ENCODE measurements at places on chromosomes 4 and X.

GRCh38 chr4:24802648-24803047 lies 7.3 kb downstream of the SOD3 start:
- DNase-seq, result no peak

DNA sequence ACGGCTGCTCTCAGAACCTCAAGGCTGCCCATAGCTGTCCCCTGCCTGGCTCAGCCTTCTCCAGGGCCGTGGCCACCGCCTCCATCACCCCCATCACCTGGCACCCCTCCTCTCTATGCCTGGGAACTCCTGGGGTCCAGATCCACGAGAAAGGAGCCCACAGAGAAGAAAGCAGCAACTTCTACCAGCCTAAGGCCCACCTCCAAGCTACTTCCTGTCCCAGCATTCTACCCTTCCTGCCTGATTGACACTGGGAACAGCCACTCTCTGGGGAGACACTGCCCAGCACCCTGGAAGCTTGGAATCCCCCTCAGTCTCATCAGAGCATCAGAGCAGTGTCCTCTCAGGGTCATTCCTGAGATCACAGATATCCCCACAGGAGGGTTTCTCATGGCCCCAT lies 36.9 kb upstream of the PROM1 start:
- no peak for DNase-seq

DNA sequence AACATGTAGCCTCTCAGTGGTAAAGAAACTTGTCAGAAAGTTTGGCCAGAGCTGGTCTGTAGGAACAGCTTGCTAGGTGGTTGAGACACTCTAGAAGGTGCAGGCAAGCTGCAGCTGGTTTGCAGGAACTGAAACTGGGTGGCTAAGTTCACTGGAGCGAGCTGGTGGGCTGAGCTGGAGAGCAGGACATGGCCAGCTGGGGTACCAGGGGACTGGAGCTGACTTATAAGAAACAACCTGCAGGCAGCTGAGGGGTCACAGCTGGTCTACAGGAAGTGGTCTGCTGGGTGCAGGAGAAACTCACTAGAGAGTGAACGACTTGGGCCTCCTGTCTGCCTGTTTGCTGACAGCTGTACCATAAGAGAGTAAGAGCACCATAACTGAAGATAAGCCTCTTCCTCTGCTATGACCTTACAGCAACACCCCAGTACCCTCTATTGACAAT lies 157.1 kb upstream of the LNX1 start:
- DNase-seq, result no peak

DNA sequence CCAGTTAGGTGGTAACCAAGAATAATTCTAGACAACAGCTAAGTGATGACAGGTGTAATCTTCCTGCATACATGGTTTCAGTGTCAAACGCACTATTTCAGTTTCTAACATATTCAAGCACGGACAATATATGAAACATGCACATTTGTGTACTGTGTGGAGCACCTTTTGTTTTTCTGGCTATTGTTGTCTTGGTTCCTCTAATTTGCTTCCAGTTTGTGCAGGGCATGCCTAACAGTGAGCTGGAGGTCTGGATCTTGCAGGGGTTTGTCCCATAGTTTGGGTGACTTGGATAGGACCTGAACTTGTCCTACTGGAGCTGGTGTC lies 70.5 kb upstream of the TBC1D9 start:
- no peak for DNase-seq

DNA sequence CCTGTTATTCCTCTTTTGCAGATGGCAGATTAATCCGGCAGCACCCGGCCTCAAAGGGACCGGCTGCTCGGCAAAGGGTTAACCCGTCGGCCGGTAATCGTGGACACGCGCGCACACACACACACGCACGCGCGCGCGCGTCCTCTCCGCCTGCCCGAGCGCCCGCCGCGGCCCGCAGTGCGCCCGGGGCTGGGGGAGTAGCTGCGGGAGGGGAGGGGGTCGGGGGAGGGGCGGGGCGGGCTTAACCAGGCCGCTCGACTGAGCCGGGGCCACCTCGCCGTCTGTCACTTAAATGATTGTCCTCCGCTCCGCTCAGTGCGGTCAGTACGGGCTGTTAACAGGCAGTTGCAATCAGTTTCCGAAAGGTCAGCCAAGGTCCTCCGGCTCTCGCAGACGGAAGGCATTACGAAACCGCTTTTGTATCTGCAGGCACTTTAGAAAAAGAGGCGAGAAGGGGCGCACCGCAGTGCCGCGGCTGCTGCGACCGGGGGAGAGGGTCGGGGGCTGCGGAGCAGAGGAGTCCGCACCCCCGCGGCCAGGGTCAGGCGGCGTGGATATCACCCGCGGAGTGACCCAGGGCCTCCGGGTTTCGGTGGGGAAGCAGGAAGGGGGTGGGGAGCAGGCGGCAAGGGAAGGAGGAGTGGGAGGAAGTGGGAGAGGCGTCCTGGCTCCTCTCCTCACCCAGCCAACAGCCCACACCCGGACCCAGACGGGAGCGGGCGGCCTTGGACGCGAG lies 57.3 kb upstream of the BCOR start:
- DNase-seq, result no peak

DNA sequence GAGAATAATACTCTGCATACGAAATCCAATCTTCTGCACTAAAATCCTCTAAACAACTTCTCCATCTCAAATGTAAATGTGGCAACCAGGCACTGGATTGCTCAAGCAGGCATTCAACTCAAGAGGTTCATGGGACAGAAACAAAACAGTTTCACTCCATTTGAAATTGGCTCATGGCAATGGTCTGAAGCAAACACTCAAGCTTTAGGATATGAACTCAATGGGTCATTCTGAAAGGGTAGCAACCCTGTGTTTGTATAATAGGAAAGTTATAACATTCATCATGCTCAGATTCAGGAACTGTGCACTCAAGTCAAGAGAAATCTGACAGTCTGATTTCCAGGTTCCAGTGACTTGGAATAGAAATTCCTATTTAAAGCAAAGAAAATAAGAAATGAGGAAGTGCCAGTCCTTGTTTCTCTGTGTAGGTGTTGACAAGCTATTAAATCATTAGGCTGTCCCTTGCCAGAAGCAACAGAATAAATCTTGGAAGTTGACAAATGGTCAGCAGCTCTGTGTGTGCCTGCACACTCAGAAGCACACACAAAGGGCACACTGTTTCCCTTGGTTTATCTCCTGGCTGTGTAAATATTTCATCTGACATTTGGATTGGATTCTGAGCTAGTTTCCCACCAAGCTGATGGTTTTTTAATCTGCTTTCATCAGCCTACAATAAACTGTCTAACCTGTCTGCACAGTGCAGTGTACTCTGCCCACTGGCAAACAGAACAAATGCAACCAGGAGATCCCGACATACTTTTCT lies 75.9 kb upstream of the CITED1 start:
- DNase-seq, result no peak

DNA sequence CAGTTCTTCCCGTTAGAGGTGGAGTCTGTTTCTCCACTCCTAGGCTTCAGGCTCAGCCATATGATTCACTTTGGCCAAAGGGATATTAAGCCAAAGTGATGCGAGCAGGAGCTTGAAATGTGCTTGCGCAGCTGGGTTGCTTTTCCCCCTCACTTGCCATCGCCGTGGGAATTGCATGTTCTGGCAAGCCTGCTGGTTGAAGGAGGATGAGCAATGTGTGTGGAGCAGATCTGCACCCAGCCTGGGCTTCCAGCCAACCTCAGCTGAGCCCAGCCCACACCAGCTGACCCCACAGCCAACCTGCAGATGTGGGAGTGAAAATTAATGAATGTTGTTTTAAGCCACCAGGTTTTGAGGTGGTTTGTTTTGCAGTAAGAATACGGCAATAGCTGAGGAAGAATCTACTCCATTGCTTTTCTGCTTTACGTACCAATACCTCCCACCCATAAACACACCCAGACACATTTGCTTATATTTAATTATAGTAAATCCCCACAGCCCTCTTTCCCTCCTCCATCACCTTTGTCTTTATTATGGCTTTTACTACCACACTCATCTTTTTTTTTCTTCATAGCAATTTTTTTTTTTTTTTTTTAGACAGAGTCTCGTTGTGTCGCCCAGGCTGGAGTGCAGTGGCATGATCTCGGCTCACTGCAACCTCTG lies 132.8 kb upstream of the FUNDC1 start:
- DNase-seq, result no peak

DNA sequence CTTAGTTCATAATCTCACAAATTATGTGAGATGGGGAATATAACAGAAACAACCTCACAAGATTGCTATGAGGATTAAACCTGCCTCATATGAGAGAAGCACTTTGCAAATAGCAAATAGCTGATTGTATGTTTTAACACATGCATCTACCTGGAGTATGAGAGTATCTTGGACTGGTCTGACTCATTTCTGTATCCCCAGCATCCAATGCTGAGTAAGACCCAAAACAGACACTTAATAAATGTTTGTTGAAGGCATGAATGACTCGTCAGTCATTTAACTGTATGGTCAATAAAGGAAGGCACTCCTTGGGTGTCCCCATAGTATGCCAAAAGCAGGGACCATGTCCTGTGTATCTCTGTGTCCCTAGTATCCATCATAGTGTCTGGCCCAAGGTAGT lies 350.9 kb upstream of the F9 start:
- no peak for DNase-seq

DNA sequence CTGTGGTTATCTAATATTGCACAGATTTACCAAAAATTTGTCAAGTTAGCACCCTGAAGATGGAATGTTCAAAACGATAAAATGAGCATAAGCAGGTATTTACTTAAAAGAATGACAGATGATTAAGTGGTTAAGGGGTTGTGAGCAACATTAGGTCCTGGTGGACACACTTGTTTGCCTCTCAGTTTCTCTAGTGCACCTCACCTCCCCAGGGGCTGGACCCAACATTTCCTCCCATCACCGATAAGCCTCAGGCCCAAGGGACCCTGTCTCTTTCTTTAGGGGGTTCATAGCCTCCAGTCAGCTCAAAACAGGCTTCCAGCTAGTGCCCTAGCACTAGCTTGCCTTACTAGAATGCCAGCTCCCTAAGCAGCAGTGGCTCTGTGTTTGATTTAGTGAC lies 88.0 kb downstream of the ATP11C start:
- no peak for DNase-seq

DNA sequence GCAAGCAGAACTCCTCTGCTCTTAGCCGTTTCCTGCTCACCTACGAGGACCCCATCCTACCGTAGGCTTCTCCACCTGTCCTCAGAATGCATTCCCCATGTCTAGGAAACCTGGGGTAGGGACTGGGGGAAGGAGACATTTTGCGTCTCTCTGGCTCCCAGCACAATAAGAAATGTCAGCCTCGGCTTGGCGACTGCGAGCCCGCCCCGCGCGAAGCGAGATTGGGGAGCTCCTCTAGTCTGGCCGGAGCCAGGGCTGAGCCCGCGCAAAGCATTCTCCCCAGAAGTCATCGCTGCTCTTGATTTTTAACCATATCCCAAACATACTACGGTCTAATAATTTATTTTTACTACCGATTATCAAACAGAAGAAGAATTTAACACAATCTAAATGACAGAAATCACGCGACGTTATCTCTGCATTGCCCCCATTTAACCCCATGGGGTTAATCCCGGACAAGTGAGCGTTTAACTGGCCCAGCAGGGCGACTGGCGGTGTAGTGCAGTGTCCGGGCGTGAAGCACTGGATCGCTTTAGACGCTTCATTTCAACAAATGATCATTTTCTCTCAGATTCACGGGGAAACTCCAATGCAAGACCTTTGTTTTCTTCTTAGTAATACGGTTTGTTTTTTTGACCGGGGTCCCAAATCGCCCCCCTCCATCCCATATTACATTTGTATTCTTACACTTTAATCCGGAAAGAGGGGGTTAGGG lies 8.0 kb upstream of the PITX2 start:
- DNase-seq, result no peak

GRCh38 chr4:152265149-152265621 lies 270.7 kb downstream of the FBXW7 start:
- no peak for DNase-seq

GRCh38 chr4:22515145-22515887 lies 550 bp downstream of the ADGRA3 start:
- DNase-seq, result peak; percentile 16

GRCh38 chrX:8873102-8873501 lies 71.9 kb upstream of the FAM9A start:
- DNase-seq, result no peak

DNA sequence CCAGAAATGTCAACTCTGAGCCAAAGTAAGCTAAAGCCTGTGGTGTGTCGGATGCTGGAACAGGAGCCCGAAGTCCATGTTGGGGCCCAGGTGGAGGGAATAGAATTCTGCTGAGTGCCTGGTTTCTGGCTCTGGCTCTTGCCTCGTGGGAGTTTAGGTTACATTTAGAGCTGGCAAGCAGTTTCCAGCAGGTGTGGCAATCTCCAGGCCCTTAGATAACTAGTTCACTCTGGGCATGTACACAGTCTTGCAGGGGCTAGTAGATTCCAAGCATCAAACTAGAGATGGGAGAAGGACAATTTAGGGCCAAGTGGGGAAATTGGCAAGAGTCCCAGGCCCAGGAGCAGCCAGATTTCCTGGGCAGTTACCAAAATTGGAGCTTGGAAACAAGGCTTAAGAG lies 56.3 kb upstream of the STOX2 start:
- no peak for DNase-seq

DNA sequence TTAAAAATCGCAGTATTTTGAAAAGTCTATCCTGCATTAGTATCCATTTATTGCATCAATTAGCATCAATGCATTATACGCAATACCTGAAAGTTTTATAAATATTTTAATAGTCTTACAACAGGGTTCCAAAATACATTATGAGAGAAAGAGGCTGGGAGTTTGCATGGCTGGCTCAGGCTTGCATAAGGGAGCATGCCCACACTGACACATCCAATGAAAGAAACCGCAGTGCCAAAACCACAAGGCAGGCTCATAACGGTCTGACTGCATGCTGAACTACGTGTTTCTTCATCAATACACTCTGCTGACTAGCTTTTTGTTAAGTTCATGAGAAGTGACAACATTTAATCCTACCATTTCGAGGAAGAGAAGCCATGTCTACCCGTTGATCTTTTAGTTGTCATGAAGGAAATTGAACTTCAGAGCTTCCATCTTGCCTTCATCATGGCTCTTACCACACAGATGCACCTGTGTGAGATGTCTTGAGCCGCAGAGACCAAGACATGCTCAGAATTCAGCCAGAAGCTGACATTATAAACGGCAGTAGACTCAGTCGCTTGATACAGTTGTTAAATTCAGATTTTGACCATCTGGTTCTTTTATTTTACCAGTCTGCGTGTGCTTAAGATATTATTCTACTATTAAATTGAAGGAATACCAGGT lies 168.8 kb upstream of the FRG1 start:
- no peak for DNase-seq

- no peak for DNase-seq
Measured at GRCh38 chrX:105821471-105822121, 743 bp upstream of the NRK start.
